Activated naive CD4-positive, alpha-beta T cell treated with anti-CD3 and anti-CD28 coated beads, Interleukin-2, amount 50 U/mL, for 16 hours (primary cell): ENCODE measurements at places on chromosomes 1 and 21.

- no peak for DNase-seq
These were observed 176.3 kb upstream of the C1orf174 start for GRCh38 chr1:4076346-4076745.

- DNase-seq: no peak
These were observed 732.0 kb upstream of the ADGRL2 start for GRCh38 chr1:81068726-81069125.

GRCh38 chr1:231362325-231362724, 24.2 kb downstream of the SPRTN start:
- DNase-seq: no peak

GRCh38 chr1:183416850-183417771, 1.1 kb downstream of the NMNAT2 start:
- peak; percentile 45 for DNase-seq

DNA sequence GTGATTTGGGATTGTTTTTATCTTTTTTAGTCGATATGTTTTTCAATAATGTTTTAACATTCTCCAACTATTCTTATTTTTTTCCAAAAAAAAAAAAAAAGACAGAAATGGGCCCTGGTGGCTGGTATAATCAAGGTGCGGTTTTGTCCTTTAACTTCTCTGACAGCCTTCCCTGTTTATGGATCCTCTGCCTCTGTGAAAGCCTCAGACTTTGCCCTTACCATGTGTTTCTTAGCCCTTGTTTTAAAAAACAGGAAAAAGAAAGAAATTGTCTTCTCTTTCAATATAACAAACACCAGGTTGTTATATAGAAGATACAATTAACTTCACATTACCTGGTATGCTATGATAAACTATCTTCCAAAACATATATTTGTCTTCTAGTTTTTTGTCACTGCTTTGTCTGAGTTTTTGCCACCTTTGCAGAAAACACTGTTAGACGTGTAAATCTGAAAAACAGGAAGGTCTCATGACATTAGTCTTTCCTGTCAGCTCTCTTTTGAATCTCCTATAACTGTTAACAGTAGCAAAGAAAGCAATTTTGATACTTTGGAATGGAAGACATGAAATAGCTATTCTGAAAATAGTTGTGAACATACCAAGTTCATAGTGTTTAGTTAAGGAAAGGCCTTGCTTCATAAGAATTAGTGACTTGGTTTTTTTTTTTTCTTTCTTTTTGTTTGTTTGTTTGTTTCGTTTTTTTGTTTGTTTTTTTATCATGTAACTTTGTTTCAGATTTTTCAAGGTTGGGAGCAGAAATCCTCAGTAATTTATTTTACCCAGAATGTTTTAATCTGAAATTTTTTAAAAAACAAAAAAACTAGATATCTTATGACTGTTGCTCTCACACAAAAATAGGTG, 31.7 kb upstream of the CACYBP start:
- no peak for DNase-seq

GRCh38 chr1:52348704-52349300, 17.2 kb downstream of the CC2D1B start:
- no peak for DNase-seq

DNA sequence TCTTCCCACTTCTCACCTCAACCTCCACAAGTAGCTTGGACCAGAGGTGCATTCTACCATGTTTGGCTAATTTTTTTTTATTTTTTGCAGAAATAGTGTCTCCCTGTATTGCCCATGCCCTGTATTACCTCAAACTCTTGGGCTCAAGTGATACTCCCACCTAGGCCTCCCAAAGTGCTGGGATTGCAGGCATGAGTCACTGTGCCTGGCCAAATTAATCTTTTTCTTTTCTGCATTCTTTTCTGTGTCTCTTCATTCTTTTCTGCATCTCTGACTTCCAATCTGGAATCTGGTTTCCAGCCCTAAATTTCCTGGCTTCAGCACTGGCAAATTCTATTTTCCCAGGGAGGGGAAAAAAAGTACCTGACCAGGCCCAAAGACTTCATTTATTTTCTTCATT, 31.2 kb upstream of the TACSTD2 start:
- DNase-seq: no peak

- DNase-seq: no peak
These were observed 1.2 kb upstream of the PTTG1IP start for GRCh38 chr21:44874497-44875315.

- no peak for DNase-seq
These were observed 107.2 kb downstream of the EDEM3 start for GRCh38 chr1:184647471-184647870.

- no peak for DNase-seq
These were observed 65.6 kb downstream of the IFI44 start for GRCh38 chr1:78715181-78715661.

- no peak for DNase-seq
These were observed 176.8 kb upstream of the USP25 start for GRCh38 chr21:15552914-15553494.

- DNase-seq: no peak
These were observed 5.9 kb downstream of the PRRX1 start for GRCh38 chr1:170669586-170670530.

GRCh38 chr1:17304826-17305175, 3.2 kb upstream of the PADI4 start:
- DNase-seq: no peak

DNA sequence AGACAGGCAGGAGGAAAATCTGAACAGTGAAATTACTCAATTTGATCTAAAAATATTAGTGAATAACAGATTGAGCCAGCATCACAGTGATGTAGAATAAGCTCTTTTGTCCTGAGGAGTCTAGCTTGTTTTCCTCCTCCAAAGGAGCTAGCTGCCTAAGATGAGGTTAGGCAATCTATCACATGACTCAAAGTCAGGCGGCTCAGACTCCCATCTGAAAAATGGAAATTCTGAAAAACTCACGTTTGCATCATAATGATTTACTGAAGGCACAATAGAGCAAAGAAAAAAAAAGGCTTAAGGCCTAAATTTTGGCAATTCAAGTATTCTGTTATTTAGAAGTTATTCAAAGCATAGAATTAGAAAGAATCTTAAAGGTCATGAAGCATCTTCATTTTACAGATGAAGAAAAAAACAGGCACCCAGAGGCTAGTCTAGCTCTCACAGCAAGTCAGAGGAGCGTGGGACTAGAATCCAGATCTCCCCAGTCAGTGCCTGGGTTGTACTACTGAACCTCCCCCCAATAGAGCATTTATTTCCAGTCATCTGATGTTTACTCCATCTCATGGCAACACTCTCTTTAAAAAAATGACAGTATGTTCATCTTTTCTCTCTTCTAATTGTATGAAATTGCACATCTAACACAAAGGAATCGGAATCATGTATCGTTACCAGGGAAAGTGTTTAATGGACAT, 62.5 kb upstream of the ATF3 start:
- DNase-seq: no peak

- no peak for DNase-seq
These were observed 71.4 kb upstream of the HSPA13 start for GRCh38 chr21:14454016-14455009.

DNA sequence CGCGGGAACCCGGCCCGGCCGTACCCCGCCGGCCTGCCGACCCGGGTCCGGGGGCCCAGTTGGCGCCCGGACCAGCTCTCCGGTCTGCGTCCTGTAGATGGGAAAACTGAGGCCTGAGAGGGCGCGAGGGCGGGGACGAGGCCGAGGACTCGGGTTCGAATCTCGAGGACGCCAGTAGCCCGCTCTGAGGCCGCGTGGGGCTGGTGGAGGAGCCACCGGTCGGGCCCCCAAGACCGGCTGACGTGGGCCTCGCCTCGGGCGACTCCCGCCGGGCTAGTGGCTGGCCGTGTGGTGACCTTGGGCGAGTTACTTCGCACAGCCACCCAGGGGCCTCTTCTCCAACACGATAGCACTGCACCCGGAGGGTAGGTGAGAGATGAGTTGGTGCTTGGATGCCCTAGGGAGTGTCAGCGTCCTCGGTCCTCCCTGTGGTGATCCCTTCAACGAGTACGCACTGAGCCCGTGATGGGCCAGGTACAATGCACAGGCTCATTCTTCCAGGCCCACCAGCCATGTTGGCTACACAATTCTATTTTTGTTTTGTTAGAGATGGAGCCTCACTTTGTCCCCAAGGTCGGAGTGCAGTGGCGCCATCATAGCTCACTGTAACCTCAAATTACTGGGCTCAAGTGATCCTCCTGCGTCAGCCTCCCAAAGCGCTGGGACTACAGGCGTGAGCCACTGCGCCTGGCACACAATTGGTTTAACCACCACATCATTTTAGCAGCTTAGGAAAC, 404 bp upstream of the SCMH1 start:
- peak; percentile 14 for DNase-seq
